ENCODE measurements at places on chromosomes 5 and 9.

GRCh38 chr9:21993893-21994555, at the start of gene CDKN2A:
Gene CDKN2A (minus strand): TSS chr9:21994392.
- no peak for DNase-seq

GRCh38 chr9:100938507-100938906, 90.0 kb upstream of the PLPPR1 start:
- DNase-seq: no peak

DNA sequence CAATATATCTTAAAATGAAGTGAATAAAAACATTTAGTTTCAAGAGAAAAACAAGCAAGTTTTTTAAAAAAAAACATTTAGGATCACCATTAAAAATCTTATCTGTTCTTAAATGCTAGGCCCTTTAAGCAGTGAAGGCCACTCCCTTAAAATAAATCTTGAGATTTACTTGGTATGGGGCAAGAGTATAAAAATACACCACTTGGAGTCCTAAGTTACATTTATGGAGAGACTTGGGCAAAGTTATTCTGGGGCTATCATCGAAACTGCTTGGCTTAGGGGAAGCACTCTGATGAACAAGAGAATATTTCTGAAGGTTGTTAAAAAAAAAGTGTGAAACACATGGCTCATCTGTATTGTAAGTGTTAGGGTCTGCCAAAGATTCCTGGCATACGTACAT, 97.4 kb downstream of the NR3C1 start:
- DNase-seq: no peak

DNA sequence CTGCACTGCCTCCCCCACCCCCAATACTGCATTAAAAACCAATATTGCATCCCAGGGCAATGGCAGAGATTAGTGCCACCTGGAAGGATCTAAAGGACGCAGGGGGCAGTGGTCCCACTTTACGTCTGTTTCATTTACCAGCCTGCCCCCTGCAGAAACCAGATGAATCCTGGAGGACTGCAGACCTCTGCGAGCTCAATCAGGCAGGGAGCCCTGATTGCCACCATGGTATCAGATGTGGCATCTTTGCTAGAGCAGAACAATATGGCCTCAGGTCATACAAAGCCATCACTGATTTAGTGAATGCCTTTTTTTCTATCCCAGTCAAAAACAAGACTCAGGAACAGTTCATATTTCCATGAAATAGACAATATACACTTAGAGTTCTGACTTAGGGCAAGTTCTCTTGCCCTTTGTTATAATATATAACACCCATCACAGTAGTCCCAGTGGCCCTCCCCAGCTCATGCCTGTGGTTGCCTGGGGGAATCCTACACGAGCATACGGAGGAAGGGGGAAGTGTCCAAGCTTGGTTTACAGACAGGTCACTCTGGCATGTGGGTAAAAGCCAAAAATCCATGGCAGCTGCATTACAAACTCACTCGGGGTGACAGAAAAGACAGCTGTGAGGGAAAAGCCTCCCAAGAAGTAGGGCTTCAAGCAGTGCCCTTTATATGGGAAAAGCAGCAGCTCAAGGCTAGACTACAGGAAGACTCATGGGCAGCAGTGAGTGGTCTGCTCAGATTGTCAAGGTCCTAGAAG, 85.1 kb downstream of the MED27 start:
- no peak for DNase-seq
